Stimulated activated memory B cell treated with anti-CD40 and anti-IgM and Interleukin-4, amounts not matched to agents 10 μg/mL and 1 μg/mL and 100 μg/mL, for 72 hours (primary cell): ENCODE measurements at places on chromosomes 2 and 18.

- ATAC-seq: no peak
These were observed 65.1 kb upstream of the FOSL2 start for GRCh38 chr2:28327581-28327955.

- no peak for ATAC-seq
These were observed 9.5 kb downstream of the ARL4C start for GRCh38 chr2:234487356-234487755.

- ATAC-seq: no peak
These were observed 13.6 kb downstream of the ABI2 start for GRCh38 chr2:203341741-203342310.

GRCh38 chr2:122864728-122865127 is 1109.3 kb downstream of the TSN start:
- no peak for ATAC-seq

GRCh38 chr2:181258720-181259119 is 198.5 kb upstream of the ITGA4 start:
- ATAC-seq: no peak

- no peak for ATAC-seq
These were observed 91.5 kb downstream of the DYM start for GRCh38 chr18:49368876-49369440.

- no peak for ATAC-seq
These were observed 655.9 kb downstream of the DCC start for GRCh38 chr18:52995875-52996274.

DNA sequence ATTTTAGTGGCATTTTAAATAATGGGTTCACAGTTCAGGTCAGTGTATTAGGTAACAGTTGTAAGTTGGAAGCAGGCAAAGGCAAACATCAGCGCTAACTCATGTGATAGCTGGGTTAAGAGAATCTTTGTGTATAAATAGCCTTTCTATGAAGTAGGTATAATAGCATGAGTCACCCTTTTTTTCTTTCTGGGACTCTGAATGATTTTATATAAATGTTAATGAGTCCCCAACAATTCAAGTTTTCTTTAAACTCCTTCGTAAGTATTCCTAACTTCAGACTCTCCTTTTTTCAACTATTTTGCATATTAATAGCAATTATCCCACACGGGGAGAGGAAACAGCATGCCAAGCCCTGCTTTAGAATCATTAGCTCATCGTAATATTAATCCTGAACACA is 384.3 kb downstream of the PIK3C3 start:
- no peak for ATAC-seq

DNA sequence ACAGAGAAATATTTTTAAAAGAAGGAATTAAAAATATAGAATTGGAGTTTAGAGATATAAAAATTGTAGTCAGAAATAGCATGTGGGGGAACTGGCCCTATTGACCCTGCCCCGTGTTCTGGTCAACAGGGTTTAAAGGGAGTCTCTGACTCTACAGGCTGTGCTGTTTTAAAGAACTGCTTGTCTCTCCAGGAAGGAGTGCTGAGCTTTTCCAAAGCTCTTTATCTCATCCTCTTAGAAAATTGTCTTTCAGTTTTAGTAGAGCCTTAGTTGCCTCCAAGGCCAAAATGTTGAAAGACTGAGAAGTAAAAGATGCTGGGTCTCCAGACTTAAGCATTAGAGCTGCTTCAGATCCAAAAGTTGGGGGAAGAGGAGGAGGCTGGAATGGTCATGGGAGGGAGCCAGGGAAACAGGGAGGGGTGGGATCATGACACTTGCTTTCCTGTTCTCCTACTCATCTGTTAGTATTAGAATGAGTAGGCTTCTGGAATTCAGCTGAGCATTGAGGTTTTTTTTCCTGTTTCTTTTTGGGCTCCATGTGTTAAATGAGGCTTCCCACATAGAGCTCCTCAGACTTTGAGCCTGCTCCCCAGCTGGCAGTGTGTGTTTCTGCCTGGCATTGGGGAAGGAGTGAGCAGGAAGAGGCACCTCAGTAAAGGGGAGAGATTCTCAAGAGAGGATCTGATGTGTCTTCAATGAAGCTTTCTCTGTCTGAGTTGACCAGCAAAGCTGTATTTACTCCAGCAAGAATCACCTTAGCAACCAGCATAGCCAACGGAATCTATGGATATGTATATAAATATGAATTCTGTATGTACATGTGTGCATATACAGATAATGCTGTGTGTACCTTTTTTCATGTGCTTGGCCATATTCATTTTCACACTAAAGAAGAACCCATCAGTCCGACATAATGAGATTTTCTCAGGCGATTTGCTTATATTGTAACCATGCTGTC is 186.8 kb upstream of the FBXO11 start:
- no peak for ATAC-seq

GRCh38 chr18:34786162-34786741 is 76.2 kb downstream of the DTNA start:
- ATAC-seq: no peak

DNA sequence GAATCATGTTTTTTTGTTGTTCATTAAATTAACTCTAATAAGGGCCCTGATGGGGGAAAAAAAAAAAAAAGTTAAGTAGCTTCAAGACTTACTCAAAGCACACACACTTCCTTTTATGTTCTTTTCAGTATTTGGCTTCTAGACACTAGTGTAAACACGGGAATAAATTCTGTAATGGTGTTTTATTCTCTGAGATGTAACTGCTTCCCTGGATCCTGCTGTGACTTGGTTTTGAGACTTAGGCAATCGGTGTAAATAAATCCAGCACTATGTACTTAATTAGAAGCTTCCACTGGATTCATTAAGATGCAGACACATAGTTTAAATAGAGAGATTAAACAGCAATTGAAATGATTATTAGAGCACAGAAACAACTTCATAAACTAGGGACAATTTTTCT is 26.1 kb upstream of the AP1S3 start:
- ATAC-seq: no peak

DNA sequence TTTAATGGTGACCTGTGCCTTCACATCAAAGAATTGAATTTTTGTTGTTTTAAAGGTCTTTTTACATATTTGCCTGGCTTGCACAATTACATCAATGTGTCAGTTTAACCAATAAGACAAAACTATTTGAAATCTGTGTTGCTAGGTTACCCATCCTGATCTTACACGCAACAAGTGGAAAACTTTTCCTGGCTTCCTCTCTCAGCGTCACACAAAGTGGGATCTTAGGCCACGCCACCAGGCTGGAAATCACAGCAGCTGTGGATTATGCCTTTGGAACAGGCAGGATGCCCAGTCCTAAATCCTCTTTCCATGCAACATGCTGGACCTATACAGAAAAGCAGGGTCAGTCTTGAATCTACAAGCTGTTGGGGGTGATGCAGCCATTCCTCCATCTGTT is 298.2 kb upstream of the HNRNPA3 start:
- ATAC-seq: no peak

DNA sequence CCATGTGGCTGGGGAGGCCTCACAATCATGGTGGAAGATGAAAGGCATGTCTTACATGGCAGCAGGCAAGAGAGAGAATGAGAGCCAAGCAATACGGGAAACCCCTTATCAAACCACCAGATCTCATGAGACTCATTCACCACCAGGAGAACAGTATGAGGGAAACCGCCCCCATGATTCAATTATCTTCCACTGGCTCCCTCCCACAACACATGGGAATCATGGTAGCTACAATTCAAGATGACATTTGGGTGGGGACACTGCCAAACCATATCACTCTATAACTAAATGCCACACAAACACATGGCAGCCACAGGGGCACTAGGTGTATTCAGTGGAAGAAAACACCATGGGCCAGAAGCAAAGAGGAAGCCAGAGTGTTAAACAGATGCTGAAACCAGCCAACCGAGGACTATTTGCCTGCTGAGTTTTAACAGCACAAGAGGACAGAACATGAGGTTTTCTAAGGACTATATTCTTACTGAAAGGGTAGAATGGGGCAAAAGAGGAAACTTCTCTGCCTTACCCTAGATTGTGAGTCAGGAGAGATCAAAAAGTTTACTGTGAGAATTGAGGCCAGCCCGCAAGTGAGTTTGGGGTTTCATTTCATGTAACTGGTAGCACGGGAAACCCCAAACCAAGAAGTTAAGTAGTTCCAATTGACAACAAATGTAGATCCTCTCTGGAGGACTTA is 49.2 kb downstream of the SIGLEC15 start:
- peak; percentile 97 for ATAC-seq

GRCh38 chr18:74832999-74833398 is 235.3 kb downstream of the ZNF407 start:
- no peak for ATAC-seq

DNA sequence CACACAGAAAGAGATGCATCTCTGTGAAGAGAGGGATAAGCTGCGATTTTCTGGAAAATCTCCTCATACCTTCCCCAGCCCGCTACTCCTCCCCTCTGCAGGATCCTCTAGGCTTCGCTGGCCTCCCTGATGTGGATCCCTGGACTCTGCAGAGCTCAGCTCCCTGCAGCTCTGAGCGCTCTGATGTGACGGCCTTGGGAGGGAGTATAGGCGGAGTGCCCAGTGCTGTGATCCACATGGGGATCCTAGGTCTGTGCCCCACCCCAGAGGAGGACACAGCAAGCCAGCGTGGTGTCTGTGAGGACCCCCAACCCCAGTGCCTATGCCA is 111.0 kb downstream of the GYPC start:
- peak; percentile 11 for ATAC-seq

DNA sequence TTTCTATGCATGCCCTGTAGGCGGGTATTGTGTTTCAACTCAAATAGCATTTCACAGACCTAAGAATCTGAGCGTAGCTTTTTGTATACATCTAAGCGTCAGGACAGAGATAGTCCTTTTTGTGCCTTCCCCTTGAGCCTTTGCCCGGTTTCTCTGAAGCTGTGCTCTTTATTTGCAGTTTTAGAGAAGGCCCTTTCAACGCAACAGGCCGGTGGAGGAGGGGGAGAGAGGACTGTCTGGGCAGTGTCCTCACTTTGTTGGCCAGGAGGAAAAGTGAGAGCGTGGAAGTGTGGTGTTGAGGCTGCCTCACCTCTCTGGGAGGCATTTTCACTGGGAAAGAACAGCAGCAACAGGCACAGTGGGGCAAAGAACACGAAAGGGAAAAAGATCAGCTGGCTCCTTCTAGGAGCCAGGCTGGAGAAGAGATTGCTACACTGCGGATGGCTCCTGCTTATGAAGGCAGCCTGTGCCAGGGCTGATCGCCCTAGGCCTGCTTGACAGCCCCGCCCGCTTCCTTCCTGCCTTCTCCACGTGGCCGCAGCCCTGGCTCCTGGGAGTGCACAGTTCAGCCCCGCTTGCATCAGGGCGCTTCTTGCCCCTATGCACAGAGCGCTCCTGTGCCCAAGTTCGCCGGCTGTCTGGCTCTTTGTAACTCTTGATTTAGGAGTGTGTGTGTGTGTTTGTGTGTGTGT is 195.6 kb upstream of the POU3F3 start:
- no peak for ATAC-seq

DNA sequence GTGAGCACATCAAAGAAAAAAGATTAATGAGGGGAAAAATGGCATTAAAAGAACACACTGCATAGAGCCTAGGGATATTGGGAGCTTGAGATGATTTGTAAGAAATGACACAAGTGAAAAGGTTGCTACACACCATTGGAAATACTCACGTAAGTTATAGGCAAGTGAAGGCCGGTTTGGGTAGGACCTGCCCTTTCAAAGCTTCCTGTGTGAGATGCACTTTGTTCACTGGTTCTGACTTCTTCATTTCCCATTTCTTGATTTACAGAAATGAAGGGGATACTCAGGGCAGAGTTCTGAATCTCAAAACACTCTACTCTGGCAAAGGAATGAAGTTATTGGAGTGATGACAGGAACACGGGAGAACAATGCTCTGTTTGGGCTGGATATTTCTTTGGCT is at the start of gene IL18RAP:
Gene IL18RAP (plus strand): TSS at position 251 of the 400 bp plus-strand sequence. CDS start 118 bp downstream, at position 369.
- peak; percentile 47 for ATAC-seq

DNA sequence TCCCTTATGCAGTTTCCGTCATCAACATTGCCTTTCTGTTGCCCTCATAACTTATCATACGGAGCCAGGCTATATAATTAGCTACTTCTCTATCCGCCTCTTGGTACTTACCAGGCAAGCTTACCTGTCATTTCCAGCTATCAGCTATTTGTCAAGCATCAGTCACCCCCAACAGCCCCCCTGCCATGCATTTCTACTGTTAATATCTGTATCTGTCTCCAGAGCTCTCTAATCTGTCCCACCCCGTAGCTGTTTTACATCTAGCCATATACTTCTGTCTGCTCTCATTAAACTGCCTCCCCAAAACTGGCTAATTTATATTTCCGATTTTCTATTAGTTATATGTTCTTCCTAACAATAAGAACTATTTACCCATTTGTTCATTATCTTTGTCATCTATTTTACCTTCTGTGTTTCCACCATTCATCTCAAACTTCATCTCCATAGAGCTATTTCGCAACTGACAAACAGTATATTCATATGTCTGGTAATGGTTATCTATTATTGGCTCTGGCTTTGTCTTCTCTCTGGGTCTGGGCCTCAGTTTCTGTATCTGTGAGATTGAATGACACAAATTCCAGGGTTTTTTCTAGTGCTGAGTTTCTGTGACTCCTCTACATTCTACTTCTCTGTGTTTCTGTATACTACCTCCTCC is 9.6 kb downstream of the EMX1 start:
- ATAC-seq: no peak

- no peak for ATAC-seq
These were observed 71.9 kb downstream of the TEX51 start for GRCh38 chr2:126970583-126970982.

DNA sequence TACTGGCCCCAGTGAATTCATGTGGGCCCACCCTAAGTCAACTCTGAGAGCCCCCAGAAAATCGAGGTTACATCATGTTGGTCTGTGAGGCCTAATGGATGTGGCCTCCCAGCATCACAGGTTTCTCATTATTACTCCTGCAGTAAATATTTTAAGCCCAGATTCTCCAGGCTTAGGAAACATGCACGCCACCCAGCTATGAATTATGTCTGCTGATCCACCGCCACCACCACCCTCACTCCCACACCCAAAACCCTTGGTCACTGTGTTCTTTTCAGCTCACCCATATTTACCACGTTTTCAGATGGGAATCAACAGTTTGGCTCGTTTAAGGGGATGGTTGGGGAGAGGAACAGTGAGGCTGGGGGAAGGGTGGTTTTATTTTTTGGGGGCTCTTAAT is 128.6 kb downstream of the NCK2 start:
- ATAC-seq: peak; percentile 52

DNA sequence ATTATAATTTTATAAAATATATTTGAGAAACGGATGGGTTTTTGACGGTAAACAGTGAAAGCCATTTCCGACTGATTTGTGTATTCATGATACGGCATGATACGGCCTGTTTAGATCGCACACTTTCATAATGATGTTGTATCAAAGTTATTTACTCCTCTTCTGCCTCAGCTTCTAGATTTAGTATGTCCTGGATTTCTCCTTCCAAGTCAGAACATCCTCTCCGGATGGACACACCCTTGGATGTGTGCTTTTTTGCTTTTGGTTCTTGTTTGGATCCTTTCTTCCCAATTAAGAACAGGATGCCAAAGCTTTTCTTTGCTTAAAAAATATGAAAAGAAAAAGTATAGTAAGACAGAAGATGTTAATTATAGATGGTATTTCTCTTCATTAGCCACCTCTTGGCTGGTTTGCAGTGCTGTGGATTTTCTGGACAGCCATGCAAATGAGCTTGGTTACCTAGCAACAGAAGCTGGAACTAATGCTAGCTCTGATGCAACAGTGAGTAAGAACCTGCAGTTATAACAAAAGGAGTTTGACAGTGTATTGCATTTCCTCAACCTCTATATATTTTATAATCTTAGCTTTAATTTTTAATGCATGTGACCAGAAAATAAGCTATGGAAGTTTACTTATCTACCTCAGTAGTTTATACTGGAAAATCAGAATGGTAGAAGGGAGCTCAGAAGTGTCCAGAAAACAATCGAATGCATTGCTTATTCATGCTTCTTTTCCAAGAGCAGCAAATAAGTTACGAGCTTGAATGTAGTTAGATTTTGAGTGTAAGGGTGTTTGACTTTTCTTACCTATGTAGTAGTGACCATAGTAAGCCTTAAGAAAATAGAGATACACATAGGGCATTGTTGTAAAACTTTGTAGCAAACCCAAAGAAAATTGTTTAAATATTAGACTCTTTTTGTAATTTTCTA is 27.9 kb downstream of the RMND5A start:
- ATAC-seq: peak; percentile 63
